Smooth muscle cell of the umbilical artery (primary cell): ENCODE measurements at places on chromosomes 5 and 9. TPM values are rescaled to one million over a fixed set of nuclear protein-coding genes. Genes with fewer than 3 reads are reported as not detected.

Gene AQP7
- total RNA-seq: not detected in 2 replicates

Gene KIF27
- 4.2 TPM in 2 replicates for total RNA-seq

Gene FCN2
- total RNA-seq: not detected in 2 replicates

Gene HAPLN1
- total RNA-seq: 0.89 and 24.8 TPM in 2 replicates

Gene TUSC1
- total RNA-seq: 7.6 and 10.4 TPM in 2 replicates

Gene RNF224
- not detected in 2 replicates for total RNA-seq

Gene GABRA1
- 0.30 TPM in 1 of 2 replicates, not detected in the other for total RNA-seq

Gene PCDHA4
- total RNA-seq: 0.32 and 0.89 TPM in 2 replicates

Gene GFI1B
- total RNA-seq: 0.05 TPM in 1 of 2 replicates, not detected in the other

Gene FBLL1
- 0.30 and 1.1 TPM in 2 replicates for total RNA-seq

Gene UIMC1
- 30.9 and 36.2 TPM in 2 replicates for total RNA-seq

Gene MEIKIN
- total RNA-seq: not detected in 2 replicates

Gene PCDHB3
- total RNA-seq: 0.09 and 0.30 TPM in 2 replicates

Gene LRRTM2
- total RNA-seq: 0.32 and 0.89 TPM in 2 replicates

Gene LCN2
- not detected in 2 replicates for total RNA-seq

Gene HTR1A
- total RNA-seq: not detected in 2 replicates

Gene KCNMB1
- 0.05 TPM in 1 of 2 replicates, not detected in the other for total RNA-seq

Gene FREM1
- total RNA-seq: 0.09 and 0.59 TPM in 2 replicates

Gene HRCT1
- 0.30 and 0.51 TPM in 2 replicates for total RNA-seq

Gene FST
- 12.9 and 16.6 TPM in 2 replicates for total RNA-seq

Gene LPAR1
- 45.7 and 82.0 TPM in 2 replicates for total RNA-seq

Gene TBC1D9B
- 52.9 and 90.9 TPM in 2 replicates for total RNA-seq

Gene MZB1
- total RNA-seq: not detected in 2 replicates

Gene LNPEP
- 38.9 and 57.8 TPM in 2 replicates for total RNA-seq

Gene TPM2
- total RNA-seq: 1,294 and 1,826 TPM in 2 replicates

Gene GNAQ
- 29.7 and 73.3 TPM in 2 replicates for total RNA-seq

Gene C5orf46
- 16.0 and 16.8 TPM in 2 replicates for total RNA-seq

Gene PCDHB8
- 0.05 and 0.89 TPM in 2 replicates for total RNA-seq

Gene GAS1
- 12.1 and 86.1 TPM in 2 replicates for total RNA-seq

Gene DMRT2
- 1.5 and 1.7 TPM in 2 replicates for total RNA-seq

Gene AK8
- total RNA-seq: under 0.01 and 0.14 TPM in 2 replicates

Gene SLC1A3
- total RNA-seq: 5.3 and 14.3 TPM in 2 replicates

Gene CAMLG
- total RNA-seq: 26.8 and 33.9 TPM in 2 replicates

Gene SETX
- total RNA-seq: 65.9 and 90.1 TPM in 2 replicates

Gene FRRS1L
- under 0.01 and 0.28 TPM in 2 replicates for total RNA-seq

Gene HTR4
- not detected in 2 replicates for total RNA-seq

Gene PCDHB15
- total RNA-seq: 0.28 and 0.59 TPM in 2 replicates

Gene ARHGEF39
- total RNA-seq: 0.30 and 0.92 TPM in 2 replicates

Gene FGD3
- not detected in 2 replicates for total RNA-seq
